SHP77 treated with DMSO at 0.1 percent for 48 hours (cell line): ENCODE measurements at places on chromosomes 7 and 10.

- no peak for DNase-seq
Observed at GRCh38 chr7:151631570-151631952, 111.9 kb upstream of the RHEB start.

- no peak for DNase-seq
Observed at GRCh38 chr7:76155938-76156337, 45.8 kb upstream of the SRRM3 start.

DNA sequence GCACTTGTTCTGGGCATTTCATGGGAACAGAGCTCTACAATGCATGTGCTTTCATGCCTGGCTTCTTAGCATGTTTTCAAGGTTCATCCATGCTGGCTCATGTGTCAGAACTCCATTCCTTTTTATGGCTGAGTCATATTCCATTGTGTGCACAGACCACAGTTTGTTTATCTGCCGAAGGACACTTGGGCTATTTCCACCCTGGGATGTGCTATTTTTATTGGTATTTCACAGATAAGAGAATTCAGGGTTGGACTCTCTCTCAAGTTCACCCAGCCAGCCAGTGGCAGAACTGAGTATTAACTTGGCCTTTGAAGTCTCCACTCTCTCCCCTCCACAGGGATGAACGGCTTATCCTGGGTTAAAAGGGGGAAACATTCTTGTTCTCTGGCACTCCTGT lies 190.7 kb upstream of the GPR26 start:
- no peak for DNase-seq

DNA sequence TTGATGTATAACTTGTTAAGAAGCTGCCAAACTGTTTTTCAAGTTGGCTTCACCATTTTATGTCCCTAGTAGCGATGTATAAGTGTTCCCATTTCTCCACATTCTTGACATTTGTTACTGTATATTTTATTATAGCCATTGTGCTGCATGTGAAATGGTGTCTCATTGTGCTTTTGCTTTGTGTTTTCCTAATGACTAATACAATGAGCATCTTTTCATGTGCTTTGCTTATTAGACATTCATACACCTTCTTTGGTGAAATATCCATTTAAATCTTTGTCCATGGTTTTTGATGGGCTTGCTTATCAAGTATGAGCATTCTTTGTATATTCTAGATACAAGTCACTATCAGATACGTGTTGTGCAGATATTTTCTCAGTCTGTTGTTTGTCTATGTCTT lies 203.0 kb downstream of the CCSER2 start:
- DNase-seq = no peak

GRCh38 chr10:51653025-51653424 lies 46.4 kb downstream of the CSTF2T start:
- DNase-seq = no peak

- DNase-seq = no peak
Observed at GRCh38 chr7:116240024-116240668, 29.8 kb downstream of the TES start.

- DNase-seq = no peak
Observed at GRCh38 chr7:130931423-130931822, 197.4 kb upstream of the KLF14 start.

GRCh38 chr10:118965645-118966044 lies 63.9 kb upstream of the NANOS1 start:
- no peak for DNase-seq
